ENCODE measurements at places on chromosomes 2 and 18. TPM values are rescaled to one million over a fixed set of nuclear protein-coding genes. Genes with fewer than 3 reads are reported as not detected.

Gene RNU2-63P
- total RNA-seq, result not detected

Gene CENPA
- 0.65 TPM for total RNA-seq

Gene RGPD3
- 0.16 TPM for total RNA-seq

Gene STPG4
- not detected for total RNA-seq

- no peak for DNase-seq
These were observed 157.3 kb downstream of the ZRANB3 start for GRCh38 chr2:135373702-135374101.

DNA sequence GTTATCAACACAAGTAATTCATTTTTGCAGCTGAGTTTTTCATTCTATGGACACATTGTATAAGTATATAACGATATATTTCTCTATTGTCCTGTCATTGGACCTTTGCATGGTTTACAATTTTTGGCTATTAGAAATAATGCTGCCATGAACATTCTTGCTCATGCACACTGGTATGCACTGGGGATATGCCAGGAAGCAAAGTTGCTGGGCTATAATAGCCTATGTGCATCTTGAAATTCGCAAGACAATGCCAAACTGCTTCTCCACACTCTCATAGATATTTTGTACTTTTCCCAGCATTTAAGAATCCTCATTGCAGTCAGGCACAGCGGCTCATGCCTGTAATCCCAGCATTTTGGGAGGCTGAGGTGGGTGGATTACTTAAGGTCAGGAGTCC is 852.6 kb upstream of the ID2 start:
- DNase-seq, result no peak

Data from Right ventricle myocardium inferior (tissue), 1 donor.